ENCODE measurements at places on chromosomes 2 and 18. TPM values are rescaled to one million over a fixed set of nuclear protein-coding genes. Genes with fewer than 3 reads are reported as not detected.

DNA sequence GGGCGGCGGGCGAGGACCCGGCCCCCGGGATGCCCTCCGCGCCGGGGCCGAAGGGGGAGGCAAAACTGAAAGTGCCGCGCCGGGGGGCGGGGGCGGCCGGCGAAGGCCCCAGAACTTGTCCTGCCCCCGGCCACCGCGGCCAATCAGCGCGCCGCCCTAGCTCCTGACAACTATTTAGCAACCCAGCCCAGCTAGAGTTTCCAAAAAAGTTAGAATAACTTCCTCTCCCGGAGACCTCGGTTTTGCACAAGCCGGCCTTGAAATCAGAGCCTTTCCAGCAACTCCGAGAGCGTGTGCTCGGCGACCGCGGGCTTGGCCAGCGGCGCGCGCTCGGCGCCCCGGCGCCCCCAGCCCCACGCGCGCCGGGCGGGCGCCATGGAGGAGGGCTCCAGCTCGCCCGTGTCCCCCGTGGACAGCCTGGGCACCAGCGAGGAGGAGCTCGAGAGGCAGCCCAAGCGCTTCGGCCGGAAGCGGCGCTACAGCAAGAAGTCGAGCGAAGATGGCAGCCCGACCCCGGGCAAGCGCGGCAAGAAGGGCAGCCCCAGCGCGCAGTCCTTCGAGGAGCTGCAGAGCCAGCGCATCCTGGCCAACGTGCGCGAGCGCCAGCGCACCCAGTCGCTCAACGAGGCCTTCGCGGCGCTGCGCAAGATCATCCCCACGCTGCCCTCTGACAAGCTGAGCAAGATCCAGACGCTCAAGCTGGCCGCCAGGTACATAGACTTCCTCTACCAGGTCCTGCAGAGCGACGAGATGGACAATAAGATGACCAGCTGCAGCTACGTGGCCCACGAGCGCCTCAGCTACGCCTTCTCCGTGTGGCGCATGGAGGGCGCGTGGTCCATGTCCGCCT lies at the start of gene TWIST2:
Gene TWIST2, plus strand, starts transcription at position 245 of the 850 bp plus-strand sequence. Its CDS starts 131 bp downstream, at position 376.
- H3K4me3 ChIP-seq, result peak within 1 kb of the TSS; percentile 99
- peak; percentile 95 for DNase-seq
- peak within 1 kb of the TSS; percentile 91 for H3K27ac ChIP-seq
- no peaks in the 10 kb centered on the region for H3K36me3 ChIP-seq
- peaks cover 2% of the 10 kb centered on the region for H3K4me1 ChIP-seq

GRCh38 chr2:160388464-160389263 lies 104.9 kb downstream of the RBMS1 start:
- H3K4me1 ChIP-seq, result peaks cover 47% of the 10 kb centered on the region
- DNase-seq, result no peak
- H3K4me3 ChIP-seq, result peak overlapping the region; percentile 4
- H3K27ac ChIP-seq, result peak overlapping the region; percentile 98
- H3K36me3 ChIP-seq, result no peaks in the 10 kb centered on the region

GRCh38 chr18:58373481-58373880 lies 255.4 kb downstream of the ALPK2 start:
- H3K36me3 ChIP-seq, result no peaks in the 10 kb centered on the region
- no peaks in the 10 kb centered on the region for H3K4me1 ChIP-seq
- no peak overlapping the region for H3K27ac ChIP-seq
- DNase-seq, result no peak
- no peak overlapping the region for H3K4me3 ChIP-seq
- H3K27me3 ChIP-seq, result no peaks in the 10 kb centered on the region

GRCh38 chr2:104976603-104977120 lies 61.2 kb upstream of the MRPS9 start:
- H3K4me1 ChIP-seq, result no peaks in the 10 kb centered on the region
- no peak for DNase-seq
- H3K27me3 ChIP-seq, result no peaks in the 10 kb centered on the region
- no peak overlapping the region for H3K4me3 ChIP-seq
- H3K36me3 ChIP-seq, result no peaks in the 10 kb centered on the region

- H3K36me3 ChIP-seq, result no peaks in the 10 kb centered on the region
- H3K4me3 ChIP-seq, result no peak overlapping the region
- no peaks in the 10 kb centered on the region for H3K4me1 ChIP-seq
- DNase-seq, result no peak
- no peak overlapping the region for H3K27ac ChIP-seq
- H3K27me3 ChIP-seq, result no peaks in the 10 kb centered on the region
Measured at GRCh38 chr18:3717376-3718025, 267.5 kb downstream of the TGIF1 start.

DNA sequence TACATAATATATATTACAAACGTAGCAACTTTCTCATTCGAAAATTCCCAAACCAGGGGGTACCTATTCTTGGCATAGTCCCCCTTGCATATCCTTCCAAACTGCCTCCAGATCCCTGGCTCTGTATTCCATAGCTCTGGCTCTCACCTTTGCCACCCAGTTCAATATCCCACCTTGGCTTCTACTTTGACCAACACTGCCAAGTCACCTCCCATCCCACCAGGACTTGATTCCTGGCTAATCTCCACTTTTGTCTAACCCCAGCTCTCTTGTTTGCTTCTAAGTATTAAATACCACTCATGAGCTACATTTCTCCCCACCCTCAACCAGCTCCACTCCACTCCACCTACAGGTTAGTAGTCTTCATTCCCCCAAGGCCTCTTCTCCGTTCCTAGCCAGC lies 103.2 kb upstream of the WDR75 start:
- no peak overlapping the region for H3K27ac ChIP-seq
- no peaks in the 10 kb centered on the region for H3K36me3 ChIP-seq
- peaks cover 4% of the 10 kb centered on the region for H3K4me1 ChIP-seq
- H3K27me3 ChIP-seq, result no peaks in the 10 kb centered on the region
- DNase-seq, result no peak
- no peak overlapping the region for H3K4me3 ChIP-seq

Gene SPRED2
- total RNA-seq, result 6.7 TPM

GRCh38 chr2:180618570-180618969 lies 361.8 kb upstream of the UBE2E3 start:
- no peak overlapping the region for H3K4me3 ChIP-seq
- H3K27ac ChIP-seq, result no peak overlapping the region
- no peaks in the 10 kb centered on the region for H3K27me3 ChIP-seq
- no peaks in the 10 kb centered on the region for H3K36me3 ChIP-seq
- H3K4me1 ChIP-seq, result no peaks in the 10 kb centered on the region

DNA sequence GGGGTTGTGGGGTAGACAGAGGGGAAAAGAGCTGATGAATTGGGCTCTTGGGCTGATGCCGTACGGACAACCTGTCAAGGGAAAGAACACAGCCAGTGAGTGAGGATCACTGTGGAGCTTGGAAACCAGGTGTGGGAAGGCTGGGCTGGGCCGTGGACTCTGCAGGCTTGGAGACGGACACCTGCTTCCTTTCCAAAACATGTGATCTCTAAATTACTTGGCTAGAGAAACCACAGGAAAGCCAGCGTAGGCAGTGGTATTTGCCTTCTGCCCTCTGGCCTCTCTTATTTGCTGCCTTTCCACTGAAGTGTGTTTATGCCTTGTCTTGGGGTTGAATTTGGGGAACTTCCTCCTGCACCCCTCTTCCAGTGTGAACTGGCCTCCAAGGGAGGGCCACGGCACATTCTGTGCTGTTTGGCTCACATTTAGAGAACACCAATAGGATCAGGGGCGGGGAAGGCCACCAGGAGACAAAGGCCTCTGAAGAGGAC lies 267.7 kb downstream of the PRKCE start:
- no peaks in the 10 kb centered on the region for H3K4me1 ChIP-seq
- H3K27ac ChIP-seq, result no peak overlapping the region
- H3K36me3 ChIP-seq, result no peaks in the 10 kb centered on the region
- H3K27me3 ChIP-seq, result no peaks in the 10 kb centered on the region
- no peak overlapping the region for H3K4me3 ChIP-seq
- DNase-seq, result no peak

DNA sequence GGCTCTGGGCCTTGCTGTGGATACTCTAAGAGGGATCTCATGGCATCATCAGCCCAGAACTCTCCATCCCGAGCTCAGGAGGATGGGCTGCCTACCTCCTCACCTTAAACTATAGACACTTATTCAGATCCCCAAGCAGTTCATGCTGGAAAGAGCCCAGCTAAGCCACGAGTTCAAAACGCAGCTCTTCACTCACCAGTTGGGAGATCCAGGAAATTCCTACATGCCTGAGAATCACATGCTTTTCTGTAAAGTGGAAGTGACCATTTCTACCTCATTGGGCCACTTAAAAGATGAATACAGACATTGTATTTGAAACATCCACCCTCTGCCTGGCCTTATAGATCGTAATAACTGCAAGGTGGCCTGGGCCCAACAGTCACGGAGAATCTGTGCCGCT lies 6.6 kb downstream of the ATOH8 start:
- H3K4me1 ChIP-seq, result peaks cover 6% of the 10 kb centered on the region
- H3K4me3 ChIP-seq, result no peak overlapping the region
- H3K27ac ChIP-seq, result no peak overlapping the region
- DNase-seq, result peak; percentile 67
- H3K36me3 ChIP-seq, result peaks cover 8% of the 10 kb centered on the region

DNA sequence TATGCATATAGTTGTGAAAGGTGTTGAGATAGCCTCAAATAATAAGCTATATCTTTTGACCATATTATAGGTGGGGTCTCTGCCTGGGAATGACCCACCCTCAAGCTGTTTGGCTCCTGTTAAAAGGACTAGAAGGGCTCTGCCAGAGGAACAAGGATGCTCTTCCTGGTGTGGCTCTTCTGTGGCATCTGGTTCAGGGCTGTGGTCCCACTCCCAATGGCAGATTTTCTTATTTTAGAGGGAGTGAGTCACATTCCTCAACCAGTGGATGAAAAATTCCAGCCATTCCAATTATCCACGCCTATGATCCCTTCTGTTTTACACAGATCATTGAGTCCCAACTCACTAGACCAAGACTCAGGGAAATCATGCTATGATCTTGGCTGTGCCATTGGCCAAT lies 119.9 kb downstream of the PARD3B start:
- no peaks in the 10 kb centered on the region for H3K36me3 ChIP-seq
- H3K27ac ChIP-seq, result peak overlapping the region; percentile 53
- H3K4me3 ChIP-seq, result no peak overlapping the region
- DNase-seq, result peak; percentile 10
- no peaks in the 10 kb centered on the region for H3K27me3 ChIP-seq
- H3K4me1 ChIP-seq, result peaks cover 14% of the 10 kb centered on the region

DNA sequence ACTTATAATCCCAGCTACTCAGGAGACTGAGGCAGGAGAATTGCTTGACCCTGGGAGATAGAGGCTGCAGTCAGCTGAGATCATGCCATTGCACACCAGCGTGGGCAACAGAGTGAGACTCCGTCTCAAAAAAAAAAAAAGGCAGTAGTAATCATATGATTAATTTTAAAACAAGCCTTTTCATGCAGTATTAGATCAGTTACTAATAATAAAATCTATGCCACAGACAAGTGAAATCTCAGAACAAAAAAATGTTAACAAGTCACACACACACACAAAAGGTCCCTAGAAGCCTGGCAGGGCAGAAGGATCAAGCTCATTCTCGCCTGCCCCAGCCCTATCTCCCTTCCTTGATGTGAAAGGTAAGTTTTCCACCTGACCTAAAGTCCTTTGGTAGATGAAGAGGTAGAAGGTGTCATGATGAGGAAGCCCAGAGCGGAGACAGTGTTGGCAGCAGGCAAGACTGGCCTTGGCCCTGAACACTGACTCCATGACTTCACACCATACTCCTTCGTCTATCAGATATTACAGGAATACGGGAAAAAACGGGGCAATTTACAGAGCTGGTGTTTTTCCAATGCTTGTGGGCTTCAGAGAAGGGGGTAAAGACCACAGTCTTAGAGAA lies 10.6 kb downstream of the KDSR start:
- H3K36me3 ChIP-seq, result peaks cover 11% of the 10 kb centered on the region
- DNase-seq, result no peak
- no peak overlapping the region for H3K4me3 ChIP-seq
- no peaks in the 10 kb centered on the region for H3K4me1 ChIP-seq
- H3K27ac ChIP-seq, result no peak overlapping the region
- no peaks in the 10 kb centered on the region for H3K27me3 ChIP-seq

- no peak for DNase-seq
- no peaks in the 10 kb centered on the region for H3K4me1 ChIP-seq
- H3K4me3 ChIP-seq, result no peak overlapping the region
- no peaks in the 10 kb centered on the region for H3K27me3 ChIP-seq
Measured at GRCh38 chr2:8855010-8855409, 17.6 kb upstream of the KIDINS220 start.

GRCh38 chr2:229884775-229885699 lies 36.8 kb downstream of the TRIP12 start:
- DNase-seq, result no peak
- H3K36me3 ChIP-seq, result peaks cover 2% of the 10 kb centered on the region
- H3K27me3 ChIP-seq, result no peaks in the 10 kb centered on the region

DNA sequence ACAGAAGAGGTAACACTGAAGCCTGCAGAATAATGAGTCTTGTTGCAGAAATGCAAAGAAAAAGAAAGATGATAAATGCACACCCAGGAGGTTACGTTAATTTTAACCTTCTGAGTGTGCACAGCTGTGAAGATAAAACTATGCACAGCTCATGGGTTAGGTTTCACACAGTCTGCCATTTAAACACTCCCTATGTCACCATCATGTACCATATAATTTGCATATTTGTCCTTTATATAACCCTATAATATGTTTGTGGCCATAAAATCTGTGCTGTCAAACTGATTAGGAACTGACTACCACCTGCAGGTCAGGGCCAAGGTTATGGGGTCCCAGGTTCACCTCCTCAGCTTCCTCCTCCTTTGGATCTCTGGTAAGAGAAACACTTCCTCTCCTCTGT lies 205.5 kb downstream of the RPIA start:
- no peaks in the 10 kb centered on the region for H3K27me3 ChIP-seq
- no peaks in the 10 kb centered on the region for H3K36me3 ChIP-seq
- no peak overlapping the region for H3K27ac ChIP-seq
- DNase-seq, result no peak
- H3K4me3 ChIP-seq, result no peak overlapping the region

Gene CIDEA
- total RNA-seq, result 0.26 TPM

DNA sequence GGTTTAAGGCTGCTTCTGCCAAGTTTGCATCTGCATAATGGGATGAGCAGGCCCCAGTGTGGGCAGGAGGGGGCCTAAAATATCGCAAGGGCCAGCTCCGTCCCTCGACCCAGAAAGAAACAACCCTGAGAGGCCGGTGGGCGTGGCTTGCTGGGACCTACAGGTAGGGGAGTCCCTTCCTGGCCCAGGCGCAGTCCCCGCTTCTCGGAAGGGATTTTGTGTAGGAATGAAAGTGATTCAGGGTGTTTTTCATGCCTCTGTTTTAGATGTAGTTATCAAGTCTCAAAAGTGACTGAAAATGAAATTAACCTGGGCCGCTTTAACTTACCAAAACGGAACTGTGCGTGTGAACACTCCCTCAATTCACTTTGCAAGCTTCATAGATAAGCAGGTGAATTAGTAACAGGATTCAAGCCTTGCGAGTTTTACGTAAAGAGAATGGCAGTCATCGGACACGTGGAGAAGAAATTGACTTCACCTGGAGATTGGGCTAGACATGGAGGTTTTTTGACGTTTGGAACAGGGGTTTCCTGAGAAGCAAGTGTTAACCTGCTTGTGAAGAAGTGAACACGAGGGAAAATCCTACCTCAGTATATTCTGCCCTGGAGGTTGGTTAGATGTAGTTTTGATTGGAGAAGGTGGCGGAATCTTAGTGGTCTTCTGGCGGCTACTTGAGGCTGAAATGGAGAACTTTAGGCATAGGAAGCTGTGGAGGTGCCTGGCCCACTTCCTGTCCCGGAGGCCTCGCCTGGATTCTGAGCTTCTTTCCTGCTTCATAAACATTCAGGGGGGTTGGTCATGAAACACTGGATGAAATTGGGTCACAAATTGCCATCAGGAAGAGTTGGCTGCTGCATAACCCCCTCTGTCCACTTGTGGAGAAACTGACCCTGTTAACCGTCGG lies 1.7 kb downstream of the NCK2 start:
- no peak for DNase-seq
- H3K36me3 ChIP-seq, result no peaks in the 10 kb centered on the region
- H3K4me1 ChIP-seq, result peaks cover 17% of the 10 kb centered on the region
- H3K4me3 ChIP-seq, result peak overlapping the region; percentile 65

Gene USP40
- total RNA-seq, result 34.9 TPM

Measured in fibroblast of lung (primary cell).